ENCODE measurements at places on chromosomes 3 and 15. TPM values are rescaled to one million over a fixed set of nuclear protein-coding genes. Genes with fewer than 3 reads are reported as not detected.

SPINK8 gene
- not detected for total RNA-seq

HYKK gene
- total RNA-seq: 1.8 TPM

GOLGA6L2 gene
- not detected for total RNA-seq

CCDC54 gene
- total RNA-seq: not detected

ZNF860 gene
- 0.98 TPM for total RNA-seq

NRROS gene
- total RNA-seq: 12.7 TPM

KLHL40 gene
- not detected for total RNA-seq

INO80 gene
- 19.7 TPM for total RNA-seq

ACKR4 gene
- total RNA-seq: 2.9 TPM

PYGO1 gene
- 3.1 TPM for total RNA-seq

Measured in vein endothelial cell (primary cell).